ENCODE measurements at places on chromosomes 5 and 9.

DNA sequence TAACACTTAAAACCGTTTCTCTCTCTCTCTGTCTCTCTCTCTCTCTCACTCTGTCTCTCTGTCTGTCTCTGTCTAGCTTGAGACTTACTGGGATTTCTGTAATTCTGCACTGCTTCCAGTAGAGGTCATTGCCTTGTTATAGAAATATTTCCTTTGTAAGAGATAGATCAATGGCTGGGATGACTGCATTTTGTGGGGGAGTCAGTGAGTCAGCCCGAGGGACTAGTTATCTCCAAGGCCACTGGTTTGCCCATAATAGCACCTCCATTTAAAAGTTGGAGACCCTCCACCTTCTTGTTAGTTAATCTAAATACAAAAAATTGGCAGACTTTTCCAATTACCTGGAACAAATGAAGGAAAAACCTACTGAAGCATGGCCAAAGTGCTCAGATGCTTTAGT lies 547.2 kb downstream of the LRRC70 start:
- DNase-seq = no peak

- no peak for DNase-seq
Observed at GRCh38 chr9:95116808-95117204, 200.7 kb downstream of the FANCC start.

DNA sequence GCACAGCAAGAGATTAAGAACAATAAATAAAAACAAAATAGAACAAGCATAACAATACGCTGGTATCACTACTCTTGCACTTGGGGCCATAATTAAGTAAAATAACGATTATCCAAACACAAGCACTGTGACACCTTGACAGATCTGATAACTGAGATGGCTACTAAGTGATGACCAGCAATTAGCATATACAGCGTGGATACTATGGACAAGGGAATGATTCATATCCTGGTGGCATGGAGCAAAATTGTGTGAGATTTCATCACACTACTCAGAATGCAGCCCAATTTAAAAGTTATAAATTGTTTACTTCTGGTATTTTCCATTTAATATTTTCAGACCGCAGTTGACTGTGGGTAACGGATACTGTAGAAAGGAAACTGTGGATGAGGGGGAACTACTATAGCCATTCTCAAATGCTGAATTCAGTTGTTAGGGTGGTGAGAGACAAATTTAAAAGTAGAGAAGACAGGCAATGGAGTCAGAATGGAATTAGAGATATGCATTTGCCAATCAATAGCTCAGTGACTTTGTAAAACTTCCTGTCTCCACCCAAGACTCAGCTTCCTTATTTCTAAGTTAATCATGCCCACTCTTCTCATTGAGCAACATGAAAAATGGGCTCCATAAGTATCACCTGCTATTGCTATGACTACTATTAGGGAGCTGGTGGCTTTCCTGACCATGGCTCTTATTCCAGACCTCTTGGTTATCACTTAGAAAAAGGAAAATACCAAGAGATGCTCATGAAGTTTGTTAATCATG lies 300.8 kb downstream of the TRIM32 start:
- DNase-seq = no peak

- DNase-seq = no peak
Observed at GRCh38 chr5:101515721-101516120, 612.6 kb upstream of the ST8SIA4 start.

DNA sequence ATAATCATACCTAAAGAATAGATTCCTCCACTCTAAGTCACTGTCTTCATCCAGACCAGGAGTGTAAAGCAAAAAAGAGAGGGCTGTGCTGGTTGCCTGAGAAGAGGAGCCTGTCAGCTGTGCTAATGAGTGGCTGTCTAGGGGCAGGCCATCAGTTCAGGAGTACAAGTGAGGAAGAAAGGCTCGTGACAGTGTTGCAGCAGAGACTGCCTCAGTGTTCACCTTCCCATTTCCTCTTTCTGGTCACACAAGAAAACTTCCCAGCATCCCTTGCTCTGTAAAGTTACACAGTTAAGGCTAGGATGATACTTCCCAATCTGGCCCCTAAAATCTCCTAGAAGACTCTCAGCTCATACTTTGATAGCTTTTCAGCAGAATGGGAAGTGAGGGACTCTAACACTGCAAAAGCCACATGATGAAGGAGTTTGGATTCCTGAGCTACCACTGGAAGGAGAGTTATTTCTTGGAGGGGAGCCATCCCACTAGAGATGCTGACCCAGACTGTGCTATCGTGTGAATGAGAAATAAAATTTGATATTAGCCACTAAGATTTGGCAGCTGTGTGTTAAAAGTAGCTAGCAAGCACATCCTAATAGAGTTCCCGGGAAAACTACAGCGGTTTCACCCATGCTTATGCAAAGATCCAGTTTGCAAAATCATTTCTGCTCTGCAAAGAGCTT lies 67.1 kb downstream of the ADAMTS12 start:
- DNase-seq = no peak

GRCh38 chr9:124899845-124900244 lies 37.9 kb downstream of the ARPC5L start:
- DNase-seq = no peak

DNA sequence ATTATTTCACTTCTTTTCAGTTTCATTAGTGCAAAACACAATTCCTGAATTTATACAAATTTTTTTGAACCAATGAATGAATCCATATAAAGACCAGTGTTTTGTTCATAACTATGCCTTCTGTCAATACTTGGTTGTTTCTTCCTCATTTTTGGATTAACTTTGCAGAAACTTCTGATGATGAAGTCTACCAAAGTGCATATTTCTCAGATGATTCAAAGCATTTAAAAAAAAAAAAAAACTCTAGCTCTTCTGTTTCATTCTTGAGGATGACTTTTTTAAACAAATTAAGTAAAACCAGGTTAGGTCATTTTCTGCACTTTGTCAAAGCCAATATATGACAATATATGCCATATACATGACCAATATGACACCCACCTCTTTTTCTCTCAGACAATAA lies 92.6 kb downstream of the CHSY3 start:
- no peak for DNase-seq

GRCh38 chr9:20872340-20872977 lies 159.0 kb downstream of the HACD4 start:
- no peak for DNase-seq

GRCh38 chr5:137935190-137935589 lies 45.9 kb downstream of the PKD2L2 start:
- DNase-seq = no peak

DNA sequence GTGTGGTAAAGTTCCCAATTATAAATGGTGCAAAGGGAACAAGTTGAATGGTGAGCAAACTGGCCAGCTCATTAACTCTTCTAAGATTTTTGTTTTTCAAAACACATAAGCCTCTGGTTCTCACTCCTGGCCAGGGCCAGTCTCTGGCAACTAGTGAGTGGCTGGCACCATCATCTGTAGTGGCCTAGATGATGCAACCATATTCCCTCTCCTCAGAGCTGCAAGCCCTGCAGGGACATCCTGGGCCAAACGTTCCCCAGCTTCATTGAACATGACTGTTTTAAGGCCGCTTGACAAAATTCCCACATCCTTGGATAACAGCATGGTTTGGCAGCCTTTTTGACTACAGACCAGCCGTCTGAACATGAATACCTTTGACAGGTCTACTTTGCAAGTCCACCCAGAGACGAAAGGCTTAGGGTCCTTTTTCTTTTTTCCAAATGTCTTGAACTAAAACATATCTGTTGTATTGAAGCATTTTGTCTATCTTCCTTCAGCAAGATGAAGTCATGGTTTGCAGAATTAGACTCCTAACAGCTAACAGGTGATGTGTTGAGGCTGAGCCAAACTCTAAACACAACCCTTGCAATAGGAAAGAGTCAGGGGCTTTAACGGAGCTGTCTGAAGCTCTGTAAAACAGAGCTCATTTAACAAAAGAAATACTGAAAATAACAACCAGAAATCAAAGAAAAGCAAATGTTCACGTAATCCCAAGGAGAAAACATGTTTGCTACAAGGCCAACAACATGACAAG lies 23.8 kb downstream of the MACROH2A1 start:
- DNase-seq = no peak

- DNase-seq = no peak
Observed at GRCh38 chr9:133495327-133496293, 16.7 kb upstream of the SLC2A6 start.

DNA sequence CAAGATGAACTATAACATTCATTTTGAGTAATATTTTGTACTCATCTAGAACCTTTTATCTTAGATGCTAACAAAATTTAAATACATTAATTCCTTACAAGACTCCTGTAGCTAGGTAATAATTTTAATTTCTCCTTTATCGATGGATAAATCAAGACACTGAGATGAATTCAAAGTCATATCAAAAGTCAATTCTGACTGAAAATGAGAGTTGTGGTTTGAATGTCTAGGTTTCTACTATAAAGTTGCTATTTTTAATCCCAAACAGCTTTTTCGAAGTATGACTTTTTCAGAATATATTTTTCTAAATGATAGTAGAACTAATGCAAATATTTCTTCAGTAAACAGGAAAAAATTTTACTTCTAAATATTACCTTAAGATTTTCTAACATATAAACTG lies 491.7 kb upstream of the FAM174A start:
- no peak for DNase-seq

DNA sequence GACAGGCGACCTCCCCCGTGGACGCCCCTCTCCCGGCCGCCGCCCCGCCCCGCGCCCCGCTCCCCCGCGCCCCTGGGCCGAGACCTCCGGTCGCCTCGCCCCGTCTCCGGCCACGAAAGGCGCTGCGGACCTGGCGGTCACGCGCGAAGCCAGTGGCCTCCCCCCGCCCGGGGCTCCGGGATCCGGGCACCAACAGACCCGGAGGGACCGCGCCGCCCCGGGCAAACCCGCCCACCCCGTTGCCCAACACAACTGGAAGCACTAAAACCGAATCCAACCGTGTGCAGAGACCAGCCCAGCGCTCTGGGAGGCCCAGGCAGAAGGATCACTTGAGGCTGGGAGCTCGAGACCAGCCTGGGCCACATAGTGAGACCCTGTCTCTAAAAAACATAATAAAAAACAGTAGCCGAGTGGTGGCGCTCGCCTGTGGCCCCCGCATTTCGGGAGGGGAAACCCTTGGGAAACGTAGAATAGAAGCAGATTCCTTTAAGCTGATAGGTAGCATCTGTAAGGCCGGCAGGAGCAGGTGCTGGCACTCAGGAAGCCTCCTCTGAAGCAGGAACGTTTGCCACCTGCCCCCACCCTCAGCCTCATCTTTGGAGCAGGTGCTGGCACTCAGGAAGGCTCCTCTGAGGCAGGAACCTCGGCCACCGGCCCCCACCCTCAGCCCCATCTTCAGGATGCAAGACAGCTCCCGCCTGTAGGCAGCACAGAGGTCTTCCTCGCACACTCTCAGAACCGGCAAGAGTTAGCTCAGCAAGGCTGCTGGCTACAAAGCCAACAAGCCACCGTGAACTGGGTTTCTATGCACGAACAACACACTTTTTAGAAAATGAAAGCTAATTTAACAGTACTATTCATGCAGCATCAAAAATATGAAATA lies 4.6 kb upstream of the SLC9A3 start:
- DNase-seq = peak; percentile 3

DNA sequence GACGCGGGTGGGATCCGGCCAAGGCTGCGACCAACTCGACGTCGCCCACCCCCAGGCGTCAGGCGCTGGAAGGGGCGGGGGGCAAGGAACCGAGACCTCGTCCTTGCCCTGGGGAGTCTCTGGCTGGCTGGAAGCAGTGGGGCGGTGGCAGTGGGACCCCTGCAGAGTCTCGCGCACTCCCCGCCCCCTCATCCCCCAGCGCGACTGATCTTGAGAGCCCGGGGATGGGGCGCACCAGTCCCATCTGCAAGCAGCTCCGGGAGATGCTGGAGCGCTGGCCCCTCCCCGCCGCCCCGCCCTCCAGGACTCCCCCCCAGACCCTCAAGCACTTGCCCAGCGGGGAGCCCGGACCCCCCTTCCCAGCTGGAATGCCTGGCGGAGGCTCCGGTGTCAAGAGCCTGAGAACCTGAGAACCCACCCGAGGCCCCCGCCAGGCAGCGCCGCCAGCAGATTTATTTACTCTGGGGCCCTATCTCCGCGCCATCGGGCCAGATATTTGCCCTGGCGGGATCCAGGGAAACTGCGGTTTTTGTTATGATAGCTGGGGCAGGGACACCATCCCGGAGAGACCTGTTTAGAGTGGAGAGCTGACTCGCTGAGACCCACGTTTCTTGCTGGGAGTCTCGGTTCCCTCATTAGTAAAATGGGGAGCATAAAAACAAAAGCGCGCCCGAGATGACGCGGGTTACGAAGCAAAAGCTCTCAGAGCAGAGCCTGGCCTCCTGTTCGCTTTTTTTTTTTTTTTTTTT lies 1.2 kb downstream of the PRRT1B start:
- DNase-seq = no peak

GRCh38 chr9:91374939-91375338 lies 13.2 kb upstream of the AUH start:
- no peak for DNase-seq

DNA sequence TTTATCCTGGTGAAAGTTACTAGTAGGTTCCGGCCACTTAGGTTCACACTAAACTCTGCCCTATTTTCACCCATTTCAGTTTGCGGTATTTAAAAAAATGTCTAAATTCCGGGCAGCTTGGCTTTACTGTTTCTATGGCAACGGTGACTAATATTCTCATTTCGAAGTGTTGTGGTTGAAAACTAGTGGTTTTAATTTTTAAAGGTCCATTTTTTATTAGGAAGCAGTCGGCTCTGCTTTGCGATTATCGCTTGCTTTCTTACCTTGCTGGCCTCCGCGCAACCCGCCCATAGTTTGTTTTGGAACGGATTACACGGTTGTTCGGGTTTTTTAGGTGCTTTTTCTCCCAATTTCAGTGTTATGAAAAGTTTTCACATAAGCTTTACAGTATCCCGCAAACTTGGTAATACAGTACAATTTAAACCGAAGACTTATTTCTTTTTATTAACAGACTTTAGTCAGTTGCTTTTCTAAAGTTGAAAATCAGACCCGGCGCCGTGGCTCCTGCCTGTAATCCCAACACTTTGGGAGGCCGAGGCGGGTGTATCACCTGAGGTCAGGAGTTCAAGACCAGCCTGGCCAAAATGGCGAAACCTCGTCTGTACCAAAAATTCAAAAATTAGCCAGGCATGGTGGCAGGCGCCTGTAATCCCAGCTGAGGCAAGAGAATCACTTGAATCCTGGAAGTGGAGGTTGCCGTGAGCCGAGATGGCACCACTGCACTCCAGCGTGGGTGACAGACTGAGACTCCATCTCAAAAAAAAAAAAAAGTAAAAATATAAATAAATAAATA lies 1.6 kb downstream of the KDM4C start:
- no peak for DNase-seq

- no peak for DNase-seq
Observed at GRCh38 chr5:146111409-146111808, 6.0 kb upstream of the PLAC8L1 start.

- peak; percentile 33 for DNase-seq
Observed at GRCh38 chr5:38922199-38922598, 76.4 kb downstream of the OSMR start.

DNA sequence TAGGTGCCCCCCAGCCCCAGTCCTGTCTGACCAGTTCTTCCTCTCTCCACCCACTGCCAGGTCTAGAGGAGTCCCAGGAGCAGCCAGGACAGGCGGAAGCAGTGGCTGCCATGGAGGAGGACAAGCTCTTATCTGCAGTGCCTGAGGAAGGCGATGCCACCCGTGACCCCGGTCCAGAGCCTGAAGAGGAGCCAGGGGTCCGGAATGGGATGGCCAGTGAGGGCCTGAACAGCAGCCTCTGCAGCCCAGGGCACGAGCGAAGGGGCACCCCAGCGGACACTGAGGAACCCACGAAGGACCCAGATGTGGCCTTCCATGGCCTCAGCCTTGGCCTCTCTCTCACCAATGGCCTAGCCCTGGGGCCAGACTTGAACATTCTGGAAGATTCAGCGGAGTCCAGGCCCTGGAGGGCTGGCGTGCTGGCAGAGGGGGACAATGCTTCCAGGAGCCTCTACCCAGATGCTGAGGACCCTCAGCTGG lies 13.8 kb downstream of the PSD2 start:
- DNase-seq = no peak

Data from heart right ventricle (tissue), 16 donors.